ENCODE measurements at places on chromosomes 1 and 21.

- no peak for DNase-seq
Measured at GRCh38 chr21:45617021-45617921, 26.3 kb upstream of the PCBP3 start.

DNA sequence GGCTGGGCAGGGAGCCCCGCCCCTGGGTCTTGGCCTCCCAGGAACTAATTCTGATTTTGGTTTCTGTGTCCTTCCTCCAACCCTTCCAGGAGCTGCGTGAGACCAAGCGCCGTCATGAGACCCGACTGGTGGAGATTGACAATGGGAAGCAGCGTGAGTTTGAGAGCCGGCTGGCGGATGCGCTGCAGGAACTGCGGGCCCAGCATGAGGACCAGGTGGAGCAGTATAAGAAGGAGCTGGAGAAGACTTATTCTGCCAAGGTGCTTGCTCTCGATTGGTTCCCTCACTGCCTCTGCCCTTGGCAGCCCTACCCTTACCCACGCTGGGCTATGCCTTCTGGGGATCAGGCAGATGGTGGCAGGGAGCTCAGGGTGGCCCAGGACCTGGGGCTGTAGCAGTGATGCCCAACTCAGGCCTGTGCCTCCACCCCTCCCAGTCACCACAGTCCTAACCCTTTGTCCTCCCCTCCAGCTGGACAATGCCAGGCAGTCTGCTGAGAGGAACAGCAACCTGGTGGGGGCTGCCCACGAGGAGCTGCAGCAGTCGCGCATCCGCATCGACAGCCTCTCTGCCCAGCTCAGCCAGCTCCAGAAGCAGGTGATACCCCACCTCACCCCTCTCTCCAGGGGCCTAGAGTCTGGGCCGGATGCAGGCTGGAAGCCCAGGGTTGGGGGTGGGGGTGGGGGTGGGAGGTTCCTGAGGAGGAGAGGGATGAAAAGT, 18.5 kb upstream of the SEMA4A start:
- DNase-seq, result no peak

DNA sequence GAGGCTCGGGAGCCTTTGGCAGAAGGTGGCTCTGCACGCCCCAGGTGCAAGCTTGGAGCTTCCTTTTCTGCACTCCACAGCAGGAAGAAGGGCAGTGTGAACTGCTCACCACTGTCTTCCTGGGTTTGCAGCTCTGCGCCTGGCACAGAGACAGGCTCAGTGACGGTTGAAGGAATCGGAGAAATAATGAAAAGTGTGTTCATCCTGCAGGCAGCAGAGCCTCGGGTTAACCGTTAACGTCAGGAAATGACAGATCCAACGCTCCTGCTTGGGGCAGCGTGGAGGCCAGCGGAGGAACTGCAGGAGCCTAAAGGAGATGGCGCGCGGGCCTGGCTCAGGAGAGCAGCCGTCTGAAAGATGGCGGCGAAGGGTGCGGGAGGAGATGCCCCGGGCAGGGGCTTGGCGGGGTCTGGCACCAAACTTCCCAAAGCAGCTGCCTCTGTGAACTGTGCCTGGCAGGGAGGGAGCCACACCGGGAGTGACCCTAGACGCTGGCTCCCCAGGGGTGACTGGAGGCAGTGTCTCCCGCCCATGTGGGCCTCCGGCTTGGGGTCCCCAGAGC, 10.9 kb upstream of the SAMD11 start:
- no peak for DNase-seq

DNA sequence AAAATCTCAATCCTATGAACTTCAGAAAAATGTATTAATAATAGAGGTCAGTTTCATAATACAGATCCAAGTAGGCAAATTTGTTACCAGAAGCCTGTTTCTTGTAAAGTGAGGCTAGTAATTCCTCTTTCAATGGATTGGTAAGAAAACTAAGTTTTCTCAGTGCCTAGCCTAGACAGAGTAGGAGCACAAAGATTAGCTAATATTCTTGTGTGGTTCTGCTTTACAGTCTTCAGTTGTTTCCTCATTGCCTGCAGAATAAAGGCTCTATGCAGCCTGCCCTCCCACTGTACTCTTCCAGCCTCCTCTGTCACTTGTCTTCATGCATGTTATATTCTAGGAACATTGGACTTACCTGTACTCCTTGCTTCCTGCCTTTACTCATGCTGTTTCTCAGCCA, 2.4 kb upstream of the PPP1R15B start:
- no peak for DNase-seq

GRCh38 chr1:150056407-150056806, 11.2 kb upstream of the VPS45 start:
- DNase-seq, result no peak

- no peak for DNase-seq
Measured at GRCh38 chr1:9609998-9610397, 21.3 kb downstream of the TMEM201 start.

All from CD4-positive, alpha-beta T cell (primary cell).